ENCODE measurements at places on chromosomes 6 and 20.

- DNase-seq = no peak
Measured at GRCh38 chr6:54860132-54860531, 13.6 kb downstream of the FAM83B start.

DNA sequence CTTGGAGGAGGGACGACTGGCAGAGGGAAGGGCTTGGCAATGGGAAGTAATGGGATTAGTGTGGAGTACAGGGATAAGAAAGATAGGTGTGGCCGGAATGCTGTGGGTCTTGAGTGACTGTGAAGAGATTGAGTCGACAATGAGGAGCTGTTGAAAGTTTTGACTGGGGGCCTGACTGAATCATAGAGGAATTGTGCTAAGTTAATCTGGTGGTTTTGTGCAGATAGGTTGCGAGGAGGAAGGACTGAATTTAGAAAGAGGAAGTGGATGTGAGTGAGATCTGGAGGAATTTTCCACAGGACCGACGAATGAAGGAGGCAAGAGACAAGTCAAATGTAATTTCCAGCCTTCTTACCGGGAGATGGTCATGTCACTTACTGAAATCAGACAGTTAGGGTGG lies 143.9 kb upstream of the RALGAPA2 start:
- peak; percentile 80 for DNase-seq

GRCh38 chr6:11700118-11700718 lies 78.4 kb downstream of the ADTRP start:
- DNase-seq = peak; percentile 71

DNA sequence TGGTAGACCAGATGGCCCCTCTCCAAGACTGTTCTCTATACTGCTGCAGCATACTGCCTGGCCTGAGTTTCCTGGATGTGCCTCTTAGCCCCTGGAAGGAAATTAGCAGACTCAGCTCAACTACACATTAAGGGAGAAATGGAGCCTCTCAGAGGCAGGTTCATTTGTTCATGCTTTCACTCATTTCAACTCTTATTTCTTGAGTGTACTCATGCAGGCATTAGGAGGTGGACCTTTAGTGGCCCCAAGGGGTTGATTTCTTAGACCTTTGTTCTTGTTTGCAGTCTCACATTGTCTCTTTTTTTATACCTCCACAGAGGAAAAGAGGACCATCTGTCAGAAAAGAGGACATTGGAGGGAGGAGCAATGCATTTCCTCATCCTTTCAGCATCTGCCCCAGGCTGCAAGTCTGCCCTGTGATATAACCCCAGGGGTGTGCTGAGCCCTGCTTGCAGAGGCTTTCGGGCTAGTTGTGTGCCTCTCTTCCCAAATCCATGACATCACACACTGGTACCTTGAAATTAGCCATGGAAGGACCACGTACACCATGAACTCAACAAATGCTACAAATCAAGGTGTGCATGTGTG lies 456.2 kb downstream of the CD83 start:
- DNase-seq = no peak

- no peak for DNase-seq
Measured at GRCh38 chr6:32174416-32174815, 1.5 kb downstream of the AGPAT1 start.

- no peak for DNase-seq
Measured at GRCh38 chr6:70651326-70651905, 16.3 kb upstream of the SMAP1 start.

DNA sequence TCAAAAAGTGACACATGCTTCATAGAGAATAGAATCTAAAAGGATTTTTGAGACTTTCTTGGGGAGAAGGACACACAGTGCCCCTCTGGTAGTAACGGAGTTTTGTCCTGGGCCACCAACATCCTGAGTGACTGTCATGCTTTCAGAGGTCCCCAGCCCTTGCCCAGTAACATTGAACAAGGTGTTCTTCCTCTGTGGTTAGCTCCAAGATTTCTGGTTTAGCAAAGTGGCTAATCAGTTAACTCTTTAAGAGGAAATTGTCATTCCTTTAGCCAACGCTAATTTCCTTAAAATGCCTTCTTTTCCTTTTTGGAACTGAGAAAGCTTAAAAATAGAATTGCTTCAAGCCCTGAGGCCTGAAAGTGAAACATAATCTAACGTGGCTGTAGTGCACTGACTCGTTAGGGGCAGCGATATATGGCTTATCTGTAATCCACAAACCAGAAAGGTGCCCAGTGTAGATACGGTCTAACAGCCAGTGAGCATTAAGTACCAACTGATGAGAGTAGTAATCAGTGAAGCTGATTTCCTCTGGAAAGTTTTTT lies 7.8 kb downstream of the E2F3 start:
- no peak for DNase-seq

DNA sequence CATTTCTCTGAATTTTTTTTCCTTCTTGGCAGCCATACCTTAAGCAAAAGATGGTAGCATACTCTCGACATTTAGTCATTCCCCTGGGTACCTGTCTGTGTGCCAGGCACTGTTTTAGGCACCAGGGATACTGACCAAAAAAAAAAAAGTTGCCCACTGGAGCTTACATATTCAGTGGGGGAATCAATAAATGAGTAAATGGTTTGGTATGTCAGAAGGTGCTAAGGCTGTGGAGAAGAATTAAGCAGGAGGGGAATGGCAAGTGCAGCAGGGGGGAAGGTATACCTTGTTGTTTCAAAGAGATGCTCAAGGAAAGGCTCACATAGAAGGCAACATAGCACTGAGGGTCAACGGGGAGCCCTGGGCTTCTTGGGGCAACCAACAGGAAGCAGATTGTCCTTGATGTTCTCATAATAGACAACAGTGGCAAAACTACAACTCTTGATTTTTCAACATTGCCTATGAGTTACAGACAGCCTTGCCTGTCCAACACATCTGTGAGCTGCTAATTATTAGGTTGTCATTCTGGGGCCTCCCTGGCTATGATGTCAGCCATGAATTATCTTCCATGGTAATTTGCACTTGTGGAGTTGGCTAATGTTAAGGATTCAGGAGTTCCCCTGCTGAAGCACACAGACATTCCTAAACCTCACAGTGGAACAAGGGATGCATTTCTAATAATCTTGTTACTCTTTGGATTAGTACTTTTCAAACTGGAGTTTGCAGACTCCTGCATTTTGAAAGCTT lies 19.6 kb downstream of the NT5E start:
- no peak for DNase-seq

- DNase-seq = no peak
Measured at GRCh38 chr6:81475646-81476045, 276.8 kb downstream of the TENT5A start.

DNA sequence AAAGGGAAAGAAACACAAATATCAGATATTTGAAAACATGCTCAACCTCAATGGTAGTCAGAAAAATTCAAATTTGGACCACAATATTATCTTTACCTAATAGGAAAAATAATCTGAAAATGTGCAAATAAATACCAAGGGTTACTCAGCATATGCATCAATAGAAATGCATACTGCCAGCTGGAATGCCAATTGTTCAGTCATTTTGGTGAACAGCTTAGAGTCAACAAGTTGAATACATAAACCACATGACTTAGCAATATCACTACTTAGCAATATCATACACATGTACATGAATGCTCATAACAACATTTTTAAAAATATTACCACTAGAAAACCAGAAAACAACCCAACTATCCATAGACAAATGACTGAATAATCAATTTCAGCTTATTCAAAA lies 212.7 kb downstream of the PTPRK start:
- DNase-seq = no peak

DNA sequence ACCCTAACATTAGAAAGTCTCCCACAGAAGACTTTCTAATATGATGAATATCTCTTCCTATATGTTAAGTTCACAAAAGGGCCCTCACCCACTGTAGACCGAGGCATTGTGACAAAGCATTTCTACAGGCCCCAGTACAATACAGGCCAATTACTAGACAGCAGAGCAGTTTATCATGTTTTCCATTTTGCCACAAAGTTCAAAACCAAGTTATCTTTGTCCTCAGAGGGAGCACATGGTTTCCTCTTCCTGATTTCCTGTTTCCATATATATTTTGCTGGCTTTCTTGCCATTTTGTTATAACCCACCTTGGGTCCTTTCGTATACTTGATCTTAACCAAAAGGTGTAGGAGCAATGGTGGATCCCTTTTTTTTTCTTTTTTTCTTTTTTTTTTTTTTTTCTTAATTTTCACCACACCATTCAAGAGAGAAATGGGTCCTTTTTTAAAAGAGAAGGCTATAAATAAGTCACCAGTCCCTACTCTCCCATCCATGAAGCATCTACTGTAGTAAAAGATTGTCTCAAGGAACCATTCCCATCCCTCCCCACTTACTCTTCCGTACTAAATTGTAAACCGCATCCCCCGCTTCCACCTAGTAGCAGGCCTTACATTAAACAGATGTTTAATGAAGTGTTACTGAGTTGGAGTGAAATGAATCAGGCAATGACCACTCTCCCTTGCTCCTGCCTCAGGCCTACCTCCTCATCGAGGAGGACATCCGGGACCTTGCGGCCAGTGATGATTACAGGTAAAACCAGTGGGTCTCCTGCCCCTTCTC lies 2.1 kb upstream of the UBE2C start:
- DNase-seq = no peak

DNA sequence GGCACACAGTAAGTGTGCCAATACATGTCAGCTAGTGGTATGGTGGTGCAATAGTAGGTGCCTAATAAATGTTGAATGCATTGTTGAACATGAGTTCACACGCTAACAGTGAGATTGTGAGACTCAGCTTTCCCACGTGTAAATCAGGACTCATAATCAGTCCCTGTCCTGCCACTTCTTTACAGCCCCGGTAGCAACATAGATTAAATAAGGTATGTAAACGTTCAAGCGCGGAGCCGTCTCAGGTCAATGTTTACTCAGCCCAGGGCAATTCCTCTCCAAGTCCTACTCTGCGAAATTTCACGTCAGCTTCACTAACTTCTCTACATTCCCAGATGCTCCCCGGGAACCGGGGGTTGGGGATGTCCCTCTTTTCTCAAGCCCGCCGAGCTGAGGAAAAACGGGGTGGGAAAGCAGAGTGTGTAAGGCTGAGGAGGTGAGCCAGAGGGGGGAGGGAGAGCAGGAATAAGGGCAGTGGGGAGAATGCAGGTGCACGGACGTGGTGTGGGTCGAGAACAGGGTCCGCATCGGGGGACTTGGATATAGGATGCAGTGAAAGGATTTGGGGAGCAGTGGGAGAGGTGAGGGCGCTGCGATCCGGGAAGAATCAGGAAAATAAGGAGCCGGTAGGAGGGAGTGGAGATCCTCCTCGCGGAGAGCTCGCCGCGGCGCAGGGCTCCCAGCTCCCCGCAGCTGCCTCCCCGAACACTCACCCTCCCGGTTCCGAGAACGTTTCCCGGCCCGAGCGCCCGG lies 544 bp upstream of the TP53INP2 start:
- no peak for DNase-seq

DNA sequence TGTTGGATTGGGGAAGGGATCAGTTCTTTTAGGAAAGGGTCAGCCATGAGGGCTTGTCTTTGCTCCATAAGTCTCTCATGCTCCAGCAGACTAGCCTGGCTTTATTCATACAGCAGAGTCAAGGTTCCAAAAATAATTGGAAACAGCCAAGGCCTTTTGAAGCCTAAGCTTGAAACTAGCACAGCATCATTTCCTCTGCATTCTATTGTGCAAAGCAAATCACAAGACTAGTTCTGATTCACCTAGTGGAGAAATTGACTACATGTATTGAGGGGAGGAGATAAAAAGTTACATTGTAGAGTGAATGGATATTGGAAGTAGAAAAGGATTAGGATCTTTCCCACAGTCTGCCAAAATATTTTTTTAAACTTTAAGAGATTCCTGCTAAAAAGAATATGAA lies 159.3 kb upstream of the PLCB4 start:
- no peak for DNase-seq

DNA sequence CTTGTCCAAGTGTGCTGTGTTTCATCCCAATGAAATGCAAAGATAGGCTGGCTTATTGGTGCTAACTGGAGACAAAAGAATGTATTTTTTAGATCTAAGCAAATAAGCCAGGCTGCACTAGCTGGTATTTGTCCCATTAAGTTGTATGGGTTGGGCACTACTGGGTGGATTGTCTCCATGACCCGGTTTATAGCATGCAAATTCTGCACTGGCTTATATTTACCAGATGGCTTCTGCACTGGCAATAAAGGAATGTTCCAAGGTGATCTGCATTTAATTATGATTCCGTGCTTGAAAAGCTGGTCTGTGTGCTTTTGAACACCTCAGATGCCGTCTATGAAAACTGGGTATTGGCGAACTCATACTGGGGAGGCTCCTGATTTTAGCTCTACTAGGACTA lies 61.4 kb upstream of the MOCS1 start:
- no peak for DNase-seq

GRCh38 chr6:154488802-154489437 lies 21.6 kb downstream of the CNKSR3 start:
- no peak for DNase-seq

DNA sequence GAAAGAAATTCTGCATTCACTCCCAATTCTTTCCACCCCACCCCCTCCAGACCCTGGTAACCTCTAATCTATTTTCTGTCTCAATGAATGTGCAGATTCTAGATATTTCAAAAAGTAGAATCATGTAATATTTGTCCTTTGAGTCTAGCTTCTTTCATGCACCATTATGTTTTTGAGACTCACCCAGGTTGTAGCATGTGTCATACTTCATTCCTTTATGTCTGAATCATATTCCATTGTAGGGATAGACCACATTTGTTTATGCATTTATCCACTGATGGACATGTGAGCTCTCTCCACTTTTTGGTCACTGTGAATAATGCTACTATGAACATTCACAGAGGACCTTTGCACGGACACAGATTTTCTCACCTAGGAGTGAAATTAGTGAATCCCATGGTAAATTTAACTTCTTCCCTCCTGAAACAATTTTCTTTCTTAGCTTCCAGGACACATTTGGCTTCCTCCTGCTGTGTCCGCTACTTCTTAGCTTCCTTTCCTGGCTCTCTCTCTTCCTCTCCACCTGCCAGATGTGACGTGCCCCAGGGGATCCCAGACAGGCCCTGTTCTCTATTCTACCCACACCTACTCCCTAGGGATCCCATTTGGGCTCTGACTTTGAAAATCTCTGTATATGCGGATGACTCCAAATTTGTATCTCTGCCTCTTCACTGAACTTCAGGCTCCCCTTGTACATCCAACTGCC lies 24.1 kb upstream of the ARFGEF2 start:
- DNase-seq = no peak

DNA sequence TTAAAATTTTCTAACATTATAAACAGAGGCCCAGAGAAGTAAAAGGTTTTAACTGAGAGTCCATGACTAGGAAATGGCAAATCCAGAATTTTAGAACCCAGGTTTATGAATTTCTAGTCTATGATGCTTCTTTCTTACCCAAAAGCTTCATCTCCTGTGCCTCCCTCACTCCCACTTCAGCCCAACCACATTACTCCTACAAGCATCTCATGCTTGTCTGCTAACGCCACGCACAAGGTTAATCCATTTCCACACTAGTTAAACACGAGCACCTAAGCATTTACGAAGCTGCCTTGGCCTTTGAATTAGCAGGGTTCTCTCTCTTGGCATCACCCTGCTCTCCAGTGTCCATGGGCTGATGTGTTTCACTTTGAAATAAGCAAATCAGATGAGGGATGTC lies 32.0 kb downstream of the TNFRSF21 start:
- no peak for DNase-seq

All from MV-4-11 (cell line).